ENCODE measurements at places on chromosomes 12 and 14.

- peak; percentile 19 for DNase-seq
Measured at GRCh38 chr14:63853831-63854293, 1.1 kb downstream of the SYNE2 start.

- DNase-seq = no peak
Measured at GRCh38 chr12:49910331-49911212, 6.9 kb upstream of the FAIM2 start.

DNA sequence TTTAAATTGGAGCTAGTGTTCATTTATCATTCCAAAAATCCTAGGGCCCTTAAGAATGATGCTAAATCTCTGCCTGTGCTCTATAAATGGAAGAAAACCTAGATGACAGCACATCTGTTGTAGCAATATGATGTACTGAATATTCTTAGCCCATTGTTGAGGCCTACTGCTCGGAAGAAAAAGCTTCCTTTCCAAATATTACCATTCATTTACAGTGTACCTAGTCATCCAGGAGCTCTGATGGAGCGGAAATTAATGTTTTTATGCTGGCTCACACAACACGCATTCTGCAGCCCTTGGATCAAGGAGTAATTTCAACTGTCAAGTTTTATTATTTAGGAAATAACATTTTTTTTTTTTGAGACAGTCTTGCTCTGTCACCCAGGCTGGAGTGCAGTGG, 77.4 kb downstream of the EML1 start:
- no peak for DNase-seq

- DNase-seq = no peak
Measured at GRCh38 chr12:108131657-108132126, 2.6 kb downstream of the WSCD2 start.

- DNase-seq = no peak
Measured at GRCh38 chr12:116882742-116883141, 1.5 kb upstream of the HRK start.

DNA sequence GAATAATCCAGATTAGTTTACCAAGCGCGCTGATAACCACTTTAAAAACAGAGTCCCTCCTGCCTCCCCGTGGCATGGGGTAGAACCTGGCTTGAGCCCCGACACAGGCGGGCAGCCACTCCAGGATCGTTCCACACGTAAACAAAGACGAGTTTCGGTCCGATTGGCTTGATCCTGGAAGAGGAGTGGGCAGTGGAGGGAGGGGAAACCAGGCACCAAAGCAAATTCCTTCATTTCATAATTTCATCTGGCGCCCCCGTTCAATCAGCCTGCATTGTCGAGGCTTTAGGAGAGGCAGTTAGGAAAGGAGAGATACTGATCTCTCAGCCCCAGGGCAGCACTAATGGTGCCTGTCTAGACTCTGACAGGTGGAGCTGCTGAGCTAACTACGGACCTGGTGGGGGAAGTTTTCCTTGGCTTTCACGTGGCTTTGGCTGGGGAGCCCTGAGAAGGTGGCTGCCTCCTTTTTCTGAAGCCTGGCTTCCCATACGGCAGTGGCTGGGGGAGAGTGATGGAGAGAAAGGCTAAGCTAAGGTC, 751 bp upstream of the GPRC5A start:
- DNase-seq = no peak

DNA sequence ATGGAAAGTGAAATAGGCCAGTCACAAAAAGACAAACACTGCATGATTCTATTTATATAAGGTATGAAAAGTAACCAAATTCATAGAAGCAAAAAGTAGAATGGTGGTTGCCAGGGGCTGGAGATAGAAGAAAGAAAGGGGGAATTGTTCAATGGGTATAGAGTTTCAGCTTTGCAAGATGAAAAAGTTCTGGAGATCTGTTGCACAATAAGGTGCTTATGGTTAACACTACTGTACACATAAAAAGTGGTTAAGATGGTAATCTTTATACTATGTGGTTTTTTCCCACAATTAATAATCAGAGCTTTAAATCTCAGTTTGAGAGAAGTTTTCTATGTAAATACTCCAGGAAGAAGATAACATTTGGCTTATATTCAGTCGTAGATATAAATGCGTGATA, 73.4 kb downstream of the SLC38A4 start:
- no peak for DNase-seq

DNA sequence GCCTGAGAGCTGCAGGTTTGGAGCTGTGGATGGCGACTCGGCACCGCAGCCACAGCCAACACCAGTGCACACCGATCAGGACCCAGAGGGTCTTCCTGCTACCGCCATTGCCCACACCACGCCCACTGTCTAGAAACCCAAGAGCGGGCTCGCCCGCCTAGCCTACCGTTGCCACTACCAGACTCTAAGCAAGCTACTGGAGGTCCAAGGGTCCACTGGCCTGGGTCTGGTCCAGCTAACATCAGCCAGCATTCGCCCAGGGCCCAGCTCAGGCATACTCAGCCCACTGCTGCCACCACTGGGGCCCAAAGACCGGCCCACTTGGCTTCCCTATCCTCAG, 30.5 kb upstream of the MON2 start:
- no peak for DNase-seq

DNA sequence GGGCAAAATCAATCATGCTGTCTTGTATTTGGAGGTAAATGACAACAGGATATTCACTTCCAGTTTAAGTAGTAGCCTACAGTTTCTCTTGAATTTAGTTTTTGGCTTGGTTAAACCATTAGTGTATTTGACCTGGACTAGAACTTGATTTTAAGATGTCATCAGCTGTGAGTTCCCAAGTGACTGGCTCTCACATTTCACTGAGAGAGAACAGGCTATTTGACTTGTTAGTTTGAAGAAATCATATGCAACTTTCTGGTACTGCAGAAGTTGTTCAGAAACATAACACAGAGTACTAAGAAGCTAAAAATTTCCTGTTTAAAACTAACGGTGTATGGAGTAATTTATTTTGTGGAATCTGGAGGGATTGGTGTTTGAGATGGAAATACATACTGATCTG, 22.3 kb downstream of the MNAT1 start:
- DNase-seq = no peak

- DNase-seq = peak; percentile 20
Measured at GRCh38 chr14:102694530-102695166, 82.6 kb upstream of the TRAF3 start.

GRCh38 chr14:87185961-87186560, 806.9 kb downstream of the GALC start:
- no peak for DNase-seq

DNA sequence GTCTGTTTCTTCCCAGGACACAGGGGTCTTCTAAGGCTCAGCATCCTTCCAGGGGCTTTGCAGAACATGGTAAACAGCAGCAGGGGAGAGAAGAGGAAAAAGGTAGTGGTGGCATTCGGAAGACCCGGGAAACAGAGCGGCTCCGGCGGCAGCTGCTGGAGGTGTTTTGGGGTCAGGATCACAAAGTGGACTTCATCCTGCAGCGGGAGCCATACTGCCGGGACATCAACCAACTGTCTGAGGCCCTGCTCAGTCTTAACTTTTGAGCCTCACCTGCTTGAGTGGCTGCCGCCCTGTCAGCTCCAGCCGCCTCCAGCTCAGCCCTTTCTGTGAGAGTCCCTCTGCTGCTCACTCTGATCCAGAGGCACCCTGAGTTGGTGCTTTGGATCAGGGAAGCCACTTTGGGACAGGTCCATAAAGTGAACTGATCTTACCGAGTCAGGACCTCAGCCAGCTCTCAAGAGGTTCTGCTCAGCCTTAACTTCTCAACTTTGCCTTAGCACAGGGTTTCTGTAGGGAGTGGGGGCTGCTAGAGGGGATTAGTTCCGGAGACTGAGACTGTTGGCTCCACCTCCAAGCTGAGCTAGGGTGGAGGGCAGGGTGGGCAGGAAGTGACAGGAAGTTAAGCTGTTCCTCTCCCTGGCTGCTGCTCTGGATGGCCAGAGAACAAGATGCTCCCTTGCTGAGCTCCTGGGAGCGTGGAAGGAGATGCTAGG, 5.4 kb downstream of the SDR39U1 start:
- DNase-seq = no peak

- DNase-seq = no peak
Measured at GRCh38 chr14:35988972-35989690, 163.0 kb downstream of the BRMS1L start.

- no peak for DNase-seq
Measured at GRCh38 chr12:75658286-75658685, 146.9 kb upstream of the KRR1 start.

DNA sequence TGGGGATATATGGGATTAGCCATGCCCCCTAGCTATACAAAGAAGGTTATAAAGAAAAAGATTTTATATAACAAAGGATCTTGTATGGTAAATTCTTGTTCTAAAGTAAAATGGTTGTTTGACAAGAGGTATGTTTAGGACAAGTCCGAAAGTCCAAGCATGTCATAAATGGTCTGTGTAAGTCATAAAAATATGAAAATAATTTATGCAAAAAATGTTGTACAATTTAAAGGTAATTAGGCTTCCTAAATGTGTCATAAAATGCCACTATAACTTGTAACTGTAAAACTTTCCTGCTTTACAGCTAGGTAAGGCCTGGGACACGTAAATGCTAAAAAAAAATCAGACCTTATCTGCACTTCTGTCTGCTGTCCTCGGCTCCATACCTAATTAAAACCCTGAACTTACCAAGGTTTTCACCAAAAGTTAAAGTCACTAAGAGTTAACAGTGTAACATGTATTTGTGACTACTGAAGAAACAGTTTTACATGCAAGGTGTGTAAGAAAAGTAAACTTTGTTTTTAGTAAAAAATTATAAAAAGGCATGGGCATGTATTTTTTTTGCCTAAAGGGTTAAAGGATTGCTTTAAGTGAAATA, 110.0 kb upstream of the RESF1 start:
- no peak for DNase-seq

DNA sequence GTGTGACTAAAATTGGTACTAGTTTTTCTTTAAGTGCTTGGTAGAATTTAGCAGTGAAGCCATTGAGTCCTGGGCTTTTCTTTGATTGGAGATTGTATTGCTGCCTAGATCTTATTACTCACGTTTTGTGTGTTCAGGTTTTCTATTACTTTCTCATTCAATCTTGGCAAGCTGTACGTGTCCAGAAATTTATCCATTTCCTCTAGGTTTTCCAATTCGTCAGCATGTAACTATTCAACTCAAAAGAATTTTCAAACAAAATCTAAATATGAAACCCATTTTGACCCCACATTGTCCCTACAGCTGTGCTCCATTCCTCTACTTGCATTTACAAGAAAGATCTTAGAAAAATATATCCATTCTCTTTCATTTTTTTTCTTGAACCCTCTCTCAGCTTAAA, 1613.4 kb upstream of the SEL1L start:
- no peak for DNase-seq

GRCh38 chr14:75725481-75725880, 64.4 kb downstream of the TTLL5 start:
- DNase-seq = no peak

DNA sequence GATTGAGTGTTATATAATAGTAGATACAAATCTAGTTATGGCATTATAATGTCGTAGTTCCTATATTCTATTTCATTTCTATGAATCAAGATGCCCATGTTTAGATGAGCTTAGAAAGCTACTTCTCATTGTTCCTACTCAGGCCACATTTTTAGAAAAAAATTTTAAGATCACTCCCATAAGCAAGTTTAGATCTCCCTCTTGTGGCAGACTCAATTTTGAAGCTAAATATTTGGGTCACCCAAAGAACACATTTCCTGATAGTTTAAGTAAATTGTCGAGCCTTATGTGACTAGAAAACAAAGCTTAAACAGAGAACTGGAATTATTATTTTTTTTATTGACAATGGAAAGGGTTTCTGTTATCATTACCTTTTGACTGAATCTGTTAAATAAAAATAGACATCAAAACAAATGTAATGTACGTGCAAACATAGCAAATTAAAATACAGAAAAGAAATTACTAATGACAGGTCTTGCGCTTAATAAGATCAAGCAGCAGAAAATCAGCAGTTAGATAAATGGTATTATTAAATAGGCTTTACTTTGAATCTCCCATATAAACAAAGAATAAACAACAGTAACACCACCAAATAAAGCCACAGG, 180.2 kb downstream of the ACSS3 start:
- DNase-seq = no peak
